ENCODE measurements at places on chromosomes 4 and X.
A peak's percentile ranks its signal among the peaks of the same experiment; 100 is the strongest.

- DNase-seq, result no peak
Measured at GRCh38 chr4:122968227-122968812, 45.9 kb upstream of the NUDT6 start.

DNA sequence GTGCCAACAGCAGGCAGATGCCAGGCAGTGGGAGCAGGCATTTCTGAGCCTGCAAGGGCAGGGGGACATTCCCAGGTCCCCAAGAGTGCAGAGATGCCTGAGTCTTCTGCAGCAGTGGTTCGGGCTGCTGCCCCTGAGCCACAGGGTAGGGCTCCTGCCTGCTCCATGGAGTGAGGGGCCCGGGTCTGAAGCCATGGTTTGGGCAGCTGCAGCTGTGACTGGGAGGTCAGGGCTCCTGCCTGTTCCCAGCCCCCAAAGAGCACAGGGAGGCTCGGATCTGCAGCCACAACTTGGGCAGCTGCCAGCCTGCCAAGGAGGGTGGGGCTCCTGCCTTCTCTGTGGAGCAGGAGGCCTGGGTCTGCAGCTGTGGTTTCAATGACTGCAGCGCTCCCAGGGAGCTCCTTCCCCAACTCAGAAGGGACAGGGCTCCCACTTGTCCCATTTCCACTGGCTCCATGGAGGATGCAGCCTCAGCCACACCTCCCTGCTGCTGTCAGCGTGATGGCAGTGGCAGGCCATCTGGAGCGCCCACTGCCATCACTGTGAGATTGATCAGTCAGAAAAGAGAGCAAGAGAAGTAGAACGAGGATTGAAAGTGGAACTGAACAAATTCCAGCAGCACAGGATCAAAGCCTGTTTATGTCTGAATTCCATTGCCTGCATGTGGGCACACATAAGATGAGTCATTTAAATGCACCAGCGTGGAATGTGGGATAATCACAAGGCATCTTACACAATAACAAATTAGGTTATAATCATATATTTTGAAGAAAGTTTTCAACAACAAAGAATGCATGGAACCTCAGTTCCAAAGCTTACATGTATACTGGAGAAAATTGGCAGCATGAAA lies 93.1 kb upstream of the CXorf51A start:
- DNase-seq, result no peak

DNA sequence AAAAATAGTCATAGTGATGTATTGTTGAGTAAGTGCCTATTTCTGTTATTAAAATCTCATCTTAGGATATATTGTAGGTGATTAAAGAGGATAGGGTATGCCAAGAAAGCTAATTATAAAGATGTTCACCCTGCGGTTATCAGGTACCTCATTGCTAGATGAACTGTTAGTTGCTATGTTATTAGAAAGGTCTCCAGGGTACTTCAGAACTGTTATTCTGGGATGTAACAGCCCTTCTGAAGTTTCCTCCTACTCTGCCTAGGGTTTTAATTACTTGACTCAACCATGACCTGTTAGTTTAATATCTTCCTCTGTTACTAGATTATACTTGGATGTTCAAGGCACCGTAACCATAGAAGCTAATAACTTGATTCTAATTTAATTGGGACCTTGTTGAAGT lies 15.4 kb downstream of the TMPRSS11E start:
- DNase-seq, result no peak

GRCh38 chrX:20046864-20047263 lies 56.0 kb upstream of the BCLAF3 start:
- DNase-seq, result no peak

DNA sequence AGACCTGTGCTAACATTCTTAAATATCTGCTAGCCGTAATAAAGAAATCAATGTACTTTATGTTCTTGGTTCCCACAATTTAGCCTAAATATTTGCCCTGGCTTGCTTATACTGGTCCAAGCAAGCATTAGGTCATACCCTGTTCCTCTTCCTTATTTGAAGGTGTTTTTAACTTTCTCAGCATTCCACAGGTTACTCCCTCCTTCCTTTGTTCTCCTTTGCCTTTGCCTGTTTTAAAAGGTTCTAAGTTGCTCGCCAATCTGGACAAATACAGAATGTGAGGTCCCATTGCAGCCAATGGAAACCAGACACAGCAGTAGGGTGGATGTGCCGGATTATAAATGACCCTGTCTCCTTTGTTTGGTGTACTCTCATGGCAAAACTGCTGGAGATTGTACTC lies 436.8 kb upstream of the PCDH7 start:
- DNase-seq, result no peak

GRCh38 chrX:23373129-23373804 lies 38.6 kb downstream of the PTCHD1 start:
- no peak for DNase-seq

DNA sequence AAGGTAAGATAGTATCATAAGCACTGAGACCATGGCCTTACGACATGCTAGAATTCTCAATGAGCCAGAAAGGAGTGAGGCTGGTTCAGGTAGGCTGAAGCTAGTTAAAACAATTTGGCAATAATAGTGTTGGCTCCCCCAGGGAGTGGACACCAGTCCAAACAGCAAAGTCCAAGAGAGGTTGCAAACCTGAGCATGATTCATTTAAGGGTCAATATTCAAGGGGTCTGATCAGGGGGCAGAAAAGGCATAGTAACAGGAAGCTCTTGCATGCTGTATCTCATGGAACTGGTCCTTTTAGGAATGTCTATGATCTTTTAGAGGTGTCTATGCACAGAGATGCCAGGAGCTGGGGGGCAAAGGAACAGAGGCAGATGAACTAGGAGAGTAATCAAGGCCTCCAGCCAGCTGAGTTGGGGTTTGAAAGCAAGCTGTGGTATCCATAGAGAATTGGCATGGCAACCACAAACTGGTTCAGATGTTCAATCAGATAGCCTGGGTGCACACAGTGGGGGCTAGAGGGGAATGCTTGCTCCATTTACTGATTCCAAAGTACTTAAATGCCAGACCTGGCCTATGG lies 5.1 kb downstream of the GJB1 start:
- no peak for DNase-seq

DNA sequence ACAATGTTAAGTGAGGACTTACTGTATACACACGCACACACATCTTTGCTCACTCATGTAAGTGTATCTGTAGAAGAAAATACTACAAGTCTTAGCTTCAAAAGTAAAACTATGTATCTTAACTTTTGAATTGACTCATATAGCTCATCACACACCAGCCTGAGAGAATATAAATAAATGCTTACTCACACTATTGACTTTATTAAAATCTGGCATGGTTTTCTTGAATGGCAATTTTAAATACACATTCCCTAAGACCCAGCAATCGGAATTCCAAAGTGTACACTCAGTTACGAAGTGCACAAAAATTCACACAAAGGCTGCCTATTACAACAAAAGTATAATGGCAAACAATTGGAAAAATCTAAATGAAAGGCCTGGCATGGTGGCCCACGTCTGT lies 2.0 kb downstream of the ERCC6L start:
- DNase-seq, result no peak

GRCh38 chrX:95903975-95904374 lies 780.7 kb upstream of the DIAPH2 start:
- DNase-seq, result no peak

- no peak for DNase-seq
Measured at GRCh38 chr4:38001927-38002326, 41.7 kb downstream of the PTTG2 start.

DNA sequence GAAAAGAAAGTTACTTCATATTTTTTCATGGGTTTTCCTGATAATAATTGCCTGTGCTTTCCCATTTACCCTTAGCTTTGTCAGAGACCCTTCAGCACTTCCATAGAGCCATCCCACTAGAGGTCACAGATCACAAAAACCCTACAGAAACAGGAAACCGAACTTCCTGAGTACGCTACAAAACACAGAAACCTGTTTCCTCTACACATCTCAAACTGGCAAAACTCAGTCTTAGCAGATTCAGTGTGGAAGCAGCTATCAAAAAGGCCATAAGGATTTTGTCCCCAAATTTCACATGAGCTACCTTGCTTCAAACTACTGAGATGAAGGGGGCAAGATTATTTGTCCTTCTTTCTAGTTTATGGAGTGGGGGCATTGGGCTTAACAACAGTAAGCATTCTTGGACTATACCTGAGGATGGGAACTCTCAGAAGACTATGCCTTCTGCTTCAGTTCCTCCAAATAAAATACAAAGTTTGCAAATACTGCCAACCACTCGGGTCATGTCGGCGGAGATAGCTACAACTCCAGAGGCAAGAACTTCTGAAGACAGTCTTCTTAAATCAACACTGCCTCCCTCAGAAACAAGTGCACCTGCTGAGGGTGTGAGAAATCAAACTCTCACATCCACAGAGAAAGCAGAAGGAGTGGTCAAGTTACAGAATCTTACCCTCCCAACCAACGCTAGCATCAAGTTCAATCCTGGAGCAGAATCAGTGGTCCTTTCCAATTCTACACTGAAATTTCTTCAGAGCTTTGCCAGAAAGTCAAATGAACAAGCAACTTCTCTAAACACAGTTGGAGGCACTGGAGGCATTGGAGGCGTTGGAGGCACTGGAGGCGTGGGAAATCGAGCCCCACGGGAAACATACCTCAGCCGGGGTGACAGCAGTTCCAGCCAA lies at the start of gene MMRN1:
MMRN1 (plus strand) TSS at position 206 of the 902 bp plus-strand sequence; CDS start at position 324, 118 bp downstream.
- peak; percentile 23 for DNase-seq

- no peak for DNase-seq
Measured at GRCh38 chr4:33837043-33837838, 2407.1 kb downstream of the ARAP2 start.

DNA sequence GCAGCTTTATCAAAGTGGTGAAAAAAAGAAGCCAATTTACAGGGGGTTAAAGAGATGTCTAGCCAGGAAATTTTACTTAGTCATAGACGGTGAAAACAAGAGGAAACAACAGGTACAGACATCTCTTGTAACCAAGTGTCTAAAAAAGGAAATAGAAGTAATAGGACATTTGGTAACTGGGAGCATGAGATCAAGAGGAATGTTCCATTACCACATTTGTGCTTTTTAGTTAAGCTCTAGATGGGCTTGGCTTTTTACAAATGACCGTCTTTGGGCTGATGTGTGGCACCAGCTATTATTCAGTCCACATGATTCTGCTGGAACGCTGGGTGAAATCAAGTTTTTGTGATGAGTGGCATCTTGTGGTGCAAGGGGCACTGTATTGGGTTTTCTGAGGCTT lies 179.5 kb downstream of the SMIM20 start:
- DNase-seq, result no peak

GRCh38 chr4:169282429-169283113 lies 11.8 kb upstream of the SH3RF1 start:
- DNase-seq, result no peak

DNA sequence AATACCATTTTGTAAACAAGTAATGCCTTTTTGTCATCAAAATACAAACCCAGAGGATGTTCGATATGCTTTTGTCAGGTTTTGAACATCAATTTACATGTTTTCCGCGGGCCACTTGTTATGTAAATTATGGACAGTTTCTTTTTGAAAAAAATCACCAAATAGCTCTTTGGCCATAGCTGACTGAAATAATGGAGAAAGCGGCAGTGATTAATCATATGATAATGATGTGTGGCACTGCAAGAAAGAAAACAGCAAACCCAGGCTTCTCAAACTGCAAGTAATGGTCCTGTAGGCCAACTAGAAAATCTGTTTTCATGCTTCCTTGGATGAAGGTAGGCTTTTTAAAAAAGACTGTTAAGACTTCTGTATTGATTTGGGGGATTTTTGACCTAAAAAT lies 15.6 kb upstream of the SCML1 start:
- DNase-seq, result no peak

DNA sequence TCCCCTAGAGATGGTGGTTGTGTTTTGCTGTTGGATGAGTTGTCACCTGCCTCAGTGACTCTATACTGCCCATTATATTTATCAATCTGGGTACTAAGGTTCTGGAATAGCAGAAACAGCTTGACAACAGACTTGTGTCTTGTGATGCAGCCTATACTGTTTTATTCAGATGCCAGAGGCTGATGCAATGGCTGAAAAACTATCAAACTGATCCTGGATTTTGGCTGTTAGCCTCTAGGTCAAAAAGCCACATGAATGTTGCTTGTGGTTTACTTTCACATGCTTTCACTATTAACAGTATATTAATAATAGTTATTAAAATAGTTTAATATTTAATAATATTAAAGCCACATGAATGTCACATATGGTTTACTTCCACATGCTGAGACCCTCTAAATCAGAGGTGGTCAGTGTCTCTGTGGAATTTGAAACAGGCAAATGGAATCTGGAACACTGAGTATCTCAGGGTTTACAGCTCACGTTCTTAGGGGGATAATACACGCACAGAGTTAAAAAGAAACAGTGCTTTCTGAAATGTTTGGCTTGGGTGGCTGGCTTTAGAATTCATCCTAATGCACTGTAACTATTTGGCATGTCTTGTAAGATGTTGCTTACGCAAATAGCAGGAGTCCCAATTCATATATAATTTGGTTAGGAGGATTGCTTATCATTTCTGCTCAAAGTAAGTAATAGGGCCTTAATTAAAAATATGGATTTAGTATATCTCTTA lies 82.5 kb upstream of the LCORL start:
- DNase-seq, result no peak

GRCh38 chr4:121693886-121694285 lies 2.9 kb downstream of the ANXA5 start:
- no peak for DNase-seq

DNA sequence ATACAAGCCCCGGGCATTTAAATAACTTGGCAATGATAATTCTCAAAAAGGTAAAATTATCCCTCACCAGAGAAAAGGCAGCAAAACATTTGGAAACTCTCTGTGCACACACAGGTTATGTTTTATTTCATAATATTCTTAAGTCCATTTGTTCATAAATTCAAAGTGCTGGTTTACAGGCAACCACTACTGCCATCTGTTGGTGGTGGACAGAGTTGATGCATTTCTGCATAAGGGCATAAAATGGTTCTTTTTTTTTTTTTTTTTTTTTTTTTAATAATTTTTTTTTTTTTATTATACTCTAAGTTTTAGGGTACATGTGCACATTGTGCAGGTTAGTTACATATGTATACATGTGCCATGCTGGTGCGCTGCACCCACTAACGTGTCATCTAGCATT lies 31.5 kb upstream of the IL21 start:
- DNase-seq, result peak; percentile 82

DNA sequence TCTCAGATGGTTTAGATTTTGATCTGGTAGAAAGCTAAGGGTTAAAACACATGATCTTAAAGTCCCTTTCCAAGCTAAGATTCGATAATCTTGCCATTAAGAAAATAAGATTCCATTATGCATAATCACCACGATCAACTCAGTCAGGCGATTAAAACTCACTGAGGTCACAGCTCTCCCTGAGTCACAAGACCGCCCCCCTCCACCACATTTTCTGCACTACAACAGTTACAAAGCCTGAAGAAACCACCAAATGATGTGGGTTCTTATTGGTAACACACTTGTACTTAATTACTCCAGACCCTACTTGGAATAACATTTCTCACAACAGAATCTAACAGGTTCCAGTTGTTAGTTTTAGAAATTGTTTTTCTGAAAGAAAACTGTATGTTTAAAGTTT lies 62.8 kb downstream of the SH3KBP1 start:
- no peak for DNase-seq

DNA sequence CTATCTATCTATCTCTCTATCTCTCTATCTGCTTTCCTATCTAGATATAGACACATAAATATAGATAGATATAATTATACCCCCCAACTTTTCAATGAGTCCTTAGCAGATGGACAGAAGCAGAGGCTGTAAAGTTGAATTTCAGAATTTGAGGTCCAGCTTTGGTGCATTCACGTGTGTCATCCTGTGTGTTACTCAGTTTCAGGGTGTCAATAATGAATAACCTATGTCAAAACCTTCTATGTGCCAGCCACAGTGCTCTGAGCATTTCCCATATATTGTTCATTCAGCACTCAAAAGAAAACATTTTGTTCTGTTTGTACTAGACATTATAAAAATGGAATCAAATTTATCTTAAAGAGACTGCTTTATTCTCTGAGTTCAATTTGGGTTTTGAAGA lies 310.0 kb downstream of the ARHGAP24 start:
- no peak for DNase-seq
